CD4-positive, CD25-positive, alpha-beta regulatory T cell (primary cell): ENCODE measurements at places on chromosomes 3 and 15. TPM values are rescaled to one million over a fixed set of nuclear protein-coding genes. Genes with fewer than 3 reads are reported as not detected.

DNA sequence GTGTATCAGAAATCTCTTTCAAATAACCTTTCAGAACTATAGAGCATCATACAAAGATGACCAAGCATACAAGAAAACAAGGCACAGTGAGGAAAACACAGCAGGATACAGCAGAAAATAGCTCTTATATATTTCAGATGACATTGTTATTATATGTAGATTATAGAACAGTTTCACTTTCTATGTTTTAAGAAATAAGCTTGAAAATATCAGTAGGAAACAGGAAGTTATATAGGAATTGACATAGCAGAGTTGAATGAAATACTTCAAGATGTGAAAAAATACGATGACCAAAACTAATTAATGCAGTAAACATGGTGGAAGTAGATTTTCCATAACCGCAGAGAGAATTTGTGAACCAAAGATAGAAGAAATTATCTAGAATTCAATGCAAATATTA is 75.2 kb downstream of the LYSMD4 start:
- no peak for DNase-seq

DNA sequence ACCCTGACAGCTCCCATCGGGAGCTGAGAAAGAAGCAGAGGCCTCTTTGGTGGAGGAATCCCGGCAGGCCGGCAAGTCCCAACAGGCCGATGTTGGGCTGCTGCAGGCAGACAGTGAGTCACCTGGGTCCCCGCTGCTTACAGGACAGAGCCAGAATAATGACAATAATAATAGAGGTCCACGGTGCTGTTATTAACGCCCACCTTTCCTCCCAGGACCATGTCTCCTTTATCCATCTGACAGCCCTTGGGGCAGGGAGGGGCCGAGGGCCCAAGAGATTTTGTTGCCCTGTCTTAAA is 29.3 kb upstream of the MAGEF1 start:
- DNase-seq = no peak

Gene FBXL22
- polyA plus RNA-seq = 0.45 TPM

DNA sequence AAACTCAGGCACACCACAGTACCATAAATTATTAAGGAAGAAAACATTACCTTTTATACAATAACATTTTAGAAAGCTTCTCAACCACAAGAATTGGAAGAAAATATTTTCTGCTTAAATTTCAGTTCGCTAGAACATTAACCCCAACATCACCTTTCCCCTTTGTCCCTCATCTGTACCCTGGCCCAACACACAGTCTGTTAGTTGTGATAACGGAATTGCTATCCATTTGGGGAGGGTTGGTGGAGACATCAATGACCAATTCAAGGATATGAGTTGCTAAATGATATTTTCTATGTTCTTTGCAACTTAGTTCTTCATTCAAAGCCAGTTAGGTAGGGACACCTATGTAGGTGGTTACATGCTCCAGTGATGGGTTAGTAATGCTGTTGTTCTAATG is 5.8 kb downstream of the EID1 start:
- no peak for DNase-seq

GRCh38 chr15:50278496-50278895 is 13.0 kb upstream of the HDC start:
- no peak for DNase-seq

Gene TNFSF10
- 93.4 TPM for polyA plus RNA-seq

GRCh38 chr3:193053046-193053435 is 135.4 kb upstream of the MB21D2 start:
- no peak for DNase-seq

GRCh38 chr15:34496207-34496995 is 58.8 kb upstream of the GOLGA8A start:
- no peak for DNase-seq

- DNase-seq = no peak
Measured at GRCh38 chr15:83747050-83747717, 93.3 kb downstream of the ADAMTSL3 start.
